Stimulated activated CD8-positive, alpha-beta memory T cell treated with anti-CD3 and anti-CD28 coated beads, Interleukin-4, amount 100 ng/mL, for 1 hour (primary cell): ENCODE measurements at places on chromosomes 6 and 20.

DNA sequence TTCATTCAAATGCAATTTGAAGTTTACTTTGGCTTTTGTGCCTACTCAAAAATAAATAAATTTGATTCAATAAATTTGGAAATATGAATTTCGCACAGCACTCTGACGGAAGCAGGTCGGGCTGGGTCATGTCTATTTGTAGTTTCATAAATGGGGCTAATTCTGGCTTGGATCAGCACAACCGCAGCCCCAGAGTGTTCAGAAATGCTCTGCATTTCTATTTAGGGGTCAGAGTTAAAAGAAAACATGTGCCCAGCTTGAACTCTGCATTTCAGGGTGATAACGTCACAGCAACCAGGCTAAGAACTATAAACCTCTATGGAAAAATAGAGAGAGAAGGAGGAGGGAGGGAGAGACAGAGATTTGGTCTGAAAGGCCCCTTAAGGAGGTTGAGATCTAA lies 480.9 kb upstream of the NOX3 start:
- no peak for DNase-seq

DNA sequence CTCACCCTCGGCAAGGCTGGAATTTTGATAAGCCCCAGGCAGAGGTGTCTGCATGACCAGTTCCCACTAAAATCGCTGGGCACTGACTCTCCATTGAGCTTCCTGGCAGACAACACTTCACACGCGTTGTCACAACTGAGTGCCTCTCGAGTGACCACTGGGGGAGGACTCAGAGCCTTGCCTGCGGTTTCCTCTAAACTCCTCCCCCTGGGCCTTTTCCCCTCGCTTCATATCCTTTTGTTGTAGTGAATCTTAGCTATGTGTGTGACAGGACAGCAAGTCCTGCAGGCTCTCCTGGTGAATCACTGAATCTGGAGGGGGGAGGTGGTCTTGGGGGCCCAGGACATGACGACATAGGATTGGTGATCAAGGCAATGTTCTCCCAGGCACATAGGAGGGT lies 670.8 kb downstream of the PRKN start:
- DNase-seq = no peak

DNA sequence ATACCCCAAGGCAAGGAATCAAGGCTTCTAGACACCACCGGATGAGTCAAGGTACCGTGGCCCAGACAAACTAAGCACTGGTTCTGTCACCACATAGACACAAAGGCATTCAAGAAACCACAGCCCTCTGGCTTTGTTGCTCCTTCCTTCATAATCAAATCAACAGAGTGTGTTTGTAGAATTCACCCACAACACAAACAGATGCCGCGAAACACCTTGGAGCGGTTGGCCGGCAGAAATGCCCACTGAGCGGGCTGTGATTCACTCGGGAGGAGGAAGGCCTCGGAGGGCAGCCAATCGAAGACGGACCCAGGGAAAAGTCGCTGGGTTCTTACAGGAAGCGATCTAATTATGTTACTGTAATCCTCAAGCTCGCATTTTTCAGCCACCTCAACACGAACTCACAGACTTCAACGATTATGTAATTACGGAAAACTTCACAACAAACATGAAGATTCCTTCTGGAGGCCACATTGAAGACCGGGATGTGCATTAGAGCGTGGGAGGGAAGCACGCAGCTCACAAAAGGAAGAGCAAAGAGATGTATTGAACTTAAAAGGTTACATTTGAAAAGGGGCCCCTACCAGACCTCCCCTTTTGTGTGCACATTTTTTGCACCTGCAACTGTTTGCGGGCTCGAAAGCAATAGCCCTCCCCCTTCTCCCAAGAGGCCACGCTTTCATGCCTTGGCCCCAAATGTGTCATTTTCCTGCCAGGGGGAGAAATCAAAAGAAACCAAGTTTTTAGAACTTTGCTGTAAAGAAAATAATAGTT lies 184.7 kb upstream of the PREP start:
- DNase-seq = no peak

DNA sequence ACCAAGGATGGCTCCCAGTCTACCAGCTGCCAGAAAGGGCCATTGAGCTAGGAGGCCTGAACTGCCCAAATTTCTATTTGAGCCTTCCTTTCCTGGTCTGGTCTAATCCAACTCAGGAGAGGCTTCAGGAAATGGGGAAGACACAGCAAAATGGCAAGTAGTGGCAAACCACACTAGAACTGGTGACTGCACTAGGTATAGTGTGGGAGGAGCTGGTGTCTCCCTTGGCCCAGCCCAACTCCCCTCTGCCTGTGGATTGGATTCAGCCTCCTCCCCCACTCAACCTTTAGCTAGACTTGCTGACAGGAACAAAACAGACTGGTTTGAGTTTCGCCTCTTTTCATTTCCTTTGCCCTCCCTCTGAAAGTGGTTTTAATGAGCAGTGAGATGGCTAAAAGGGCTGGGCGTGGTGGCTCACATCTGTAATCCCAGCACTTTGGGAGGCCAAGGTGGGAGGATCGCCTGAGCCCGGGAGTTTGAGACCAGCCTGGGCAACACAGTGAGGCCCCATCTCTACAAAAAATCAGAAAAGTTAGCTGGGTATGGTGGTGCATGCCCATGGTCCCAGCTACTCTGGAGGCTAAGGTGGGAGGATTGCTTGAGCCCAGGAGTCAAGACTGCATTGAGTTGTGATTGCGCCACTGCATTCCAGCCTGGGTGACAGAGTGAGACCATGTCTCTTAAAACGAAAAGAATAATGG lies 17.5 kb downstream of the MRPS18A start:
- no peak for DNase-seq

DNA sequence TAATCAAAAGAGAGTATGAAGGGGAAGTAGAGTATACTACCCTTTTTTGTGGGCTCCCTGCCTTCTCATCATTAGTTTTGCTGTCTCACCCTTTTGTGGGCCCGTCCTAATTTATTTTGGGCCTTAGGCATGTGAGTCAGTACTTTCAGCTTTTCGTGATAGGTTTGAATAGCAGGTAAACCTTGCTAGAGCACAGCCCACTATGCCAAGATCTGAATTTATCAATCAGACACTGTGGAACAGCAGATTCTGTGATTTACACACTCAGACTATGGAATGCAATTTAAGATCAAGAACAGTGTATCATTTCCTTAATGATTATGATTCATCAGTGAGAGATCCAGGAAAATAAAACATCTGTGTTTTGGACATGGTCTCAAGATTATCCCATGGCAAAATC lies 1117.1 kb downstream of the KHDRBS2 start:
- DNase-seq = no peak

DNA sequence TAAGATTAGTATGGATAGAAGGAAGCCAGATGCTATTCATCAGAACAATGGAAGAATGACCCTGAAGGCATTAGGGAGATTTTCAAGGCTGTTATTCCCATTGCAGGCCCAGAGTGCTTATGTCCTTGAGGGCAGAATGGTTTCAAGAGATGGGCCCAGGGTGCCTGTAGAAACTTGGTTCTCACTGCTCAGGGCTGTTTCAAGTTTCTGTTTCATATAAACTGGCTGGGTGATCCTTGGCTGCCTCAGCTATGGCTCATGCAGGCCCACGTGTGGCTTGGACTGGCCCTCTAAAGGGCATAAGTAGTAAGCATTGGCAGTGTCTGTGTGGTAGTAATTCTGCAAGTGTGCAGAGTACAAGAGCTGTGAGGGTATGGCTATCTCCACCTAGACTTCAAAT lies 540.9 kb upstream of the MAN1A1 start:
- no peak for DNase-seq

- no peak for DNase-seq
Observed at GRCh38 chr6:4599924-4600323, 176.3 kb upstream of the CDYL start.

DNA sequence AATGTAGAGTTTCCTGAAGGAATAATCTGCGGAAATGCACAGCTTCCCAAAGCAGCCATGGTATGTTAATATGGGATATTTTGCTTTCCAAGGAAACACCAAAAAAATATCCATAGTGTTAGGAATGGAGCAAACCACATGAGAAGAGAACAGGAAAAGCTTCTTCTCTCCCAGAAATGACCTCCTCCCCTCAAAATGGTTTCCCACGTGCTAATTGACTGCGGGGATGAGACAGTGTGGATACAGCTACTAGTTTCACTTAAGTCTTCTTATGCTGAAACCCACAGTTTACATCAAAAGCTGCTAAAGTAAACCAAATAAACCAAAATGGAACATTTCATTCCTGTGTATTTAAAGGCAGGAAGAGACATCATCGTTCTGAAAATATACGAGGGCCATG lies 69.4 kb downstream of the FYN start:
- no peak for DNase-seq

- no peak for DNase-seq
Observed at GRCh38 chr6:39664173-39664572, 61.0 kb downstream of the KIF6 start.

GRCh38 chr20:58553166-58553696 lies 38.0 kb upstream of the APCDD1L start:
- DNase-seq = no peak

DNA sequence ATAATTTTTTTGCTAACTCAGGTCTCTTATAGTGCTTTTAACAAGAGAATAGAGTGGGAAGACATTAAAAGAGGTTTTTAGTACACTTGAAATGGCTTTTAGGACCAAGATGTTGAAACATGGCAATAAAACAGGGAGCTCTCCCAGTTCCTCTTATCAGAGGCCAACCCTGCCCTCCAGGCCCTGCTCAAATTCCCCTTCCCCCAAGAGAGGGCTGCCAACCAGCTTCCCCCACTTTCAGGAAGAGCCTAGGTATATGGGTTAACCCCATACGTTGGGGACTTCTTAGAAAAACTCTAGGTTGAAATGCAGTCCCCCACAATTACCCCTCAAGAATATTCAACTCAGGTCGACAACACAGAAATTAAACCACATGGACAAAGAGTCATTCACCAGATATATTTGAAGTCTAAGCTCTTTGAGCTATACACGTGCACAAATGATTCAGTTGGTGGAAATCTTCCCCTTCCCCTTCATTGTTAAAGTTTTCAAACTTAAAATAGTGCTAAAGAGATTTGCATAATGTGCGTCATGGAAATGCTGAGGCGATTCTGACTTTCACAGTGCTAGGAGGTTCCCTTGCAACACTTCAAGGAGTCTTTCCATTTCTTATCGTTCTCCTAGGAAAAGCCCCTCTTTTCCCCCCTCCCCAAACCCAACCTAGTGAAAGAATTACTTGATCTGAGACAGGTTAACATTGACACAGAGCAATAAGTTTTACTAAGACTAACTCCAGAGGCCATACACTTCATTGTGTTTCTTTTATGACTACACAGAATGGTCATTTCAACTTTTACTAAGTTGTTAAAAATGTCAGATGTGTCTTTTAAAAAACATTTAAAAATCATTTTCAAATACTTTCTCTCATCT lies 49.8 kb upstream of the ENPP5 start:
- no peak for DNase-seq

GRCh38 chr6:88982720-88983119 lies 19.3 kb upstream of the RNGTT start:
- no peak for DNase-seq

- DNase-seq = no peak
Observed at GRCh38 chr20:8223091-8223870, 91.2 kb downstream of the PLCB1 start.

GRCh38 chr6:132147530-132148011 lies 196.4 kb upstream of the CCN2 start:
- DNase-seq = no peak

DNA sequence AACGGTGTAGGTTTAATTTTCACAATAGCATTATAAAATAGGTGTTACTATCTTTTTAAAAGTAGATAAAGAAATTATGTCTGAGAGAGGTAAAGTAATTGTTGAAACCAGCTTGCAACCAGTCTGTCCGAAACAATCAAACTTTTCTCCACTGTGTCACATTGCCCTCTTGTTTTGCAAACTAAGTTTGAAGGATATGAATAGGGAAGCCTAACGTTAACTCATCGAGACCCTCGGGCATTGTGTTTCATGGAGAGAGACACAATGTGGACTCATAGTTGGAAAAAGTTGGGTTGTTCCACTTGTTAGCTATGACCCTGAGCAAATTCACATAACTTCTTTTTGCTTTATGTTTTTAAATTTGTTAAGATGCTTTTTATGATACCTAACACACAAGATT lies 254.4 kb upstream of the IMPG1 start:
- DNase-seq = no peak

GRCh38 chr20:4602297-4602631 lies 119.4 kb upstream of the PRND start:
- DNase-seq = no peak

DNA sequence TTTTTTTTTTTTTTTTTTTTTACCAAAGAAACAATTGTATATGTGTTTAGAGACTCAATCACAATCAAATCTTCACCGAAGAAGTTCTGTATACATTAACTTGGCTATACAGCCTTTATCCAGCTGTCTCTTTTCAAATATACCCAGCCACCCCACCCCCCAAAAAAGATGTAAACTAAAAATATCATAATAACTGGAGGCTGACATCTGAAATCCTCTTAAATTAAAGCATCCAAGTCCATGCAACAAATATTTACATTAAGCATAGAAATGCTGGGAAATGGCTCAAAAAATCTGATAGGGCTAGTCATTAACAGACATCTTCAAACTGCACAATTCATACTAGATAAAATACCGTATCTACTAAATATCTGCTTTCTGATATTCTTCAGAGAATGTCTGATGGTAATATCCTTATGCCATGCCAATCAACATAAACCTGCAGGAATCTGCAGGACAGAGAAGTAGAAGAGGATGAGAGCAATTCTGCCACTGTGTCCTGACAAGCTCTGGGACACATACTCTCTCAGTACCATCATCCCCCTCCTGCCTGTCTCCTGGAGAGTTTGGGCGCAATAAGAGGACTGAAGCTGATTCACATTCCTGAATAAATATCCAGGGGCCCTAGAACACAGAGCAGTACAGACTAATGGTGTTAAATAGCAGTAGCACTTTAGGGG lies 152.4 kb downstream of the KIF6 start:
- no peak for DNase-seq

- no peak for DNase-seq
Observed at GRCh38 chr20:44400671-44400969, 45.1 kb downstream of the HNF4A start.

DNA sequence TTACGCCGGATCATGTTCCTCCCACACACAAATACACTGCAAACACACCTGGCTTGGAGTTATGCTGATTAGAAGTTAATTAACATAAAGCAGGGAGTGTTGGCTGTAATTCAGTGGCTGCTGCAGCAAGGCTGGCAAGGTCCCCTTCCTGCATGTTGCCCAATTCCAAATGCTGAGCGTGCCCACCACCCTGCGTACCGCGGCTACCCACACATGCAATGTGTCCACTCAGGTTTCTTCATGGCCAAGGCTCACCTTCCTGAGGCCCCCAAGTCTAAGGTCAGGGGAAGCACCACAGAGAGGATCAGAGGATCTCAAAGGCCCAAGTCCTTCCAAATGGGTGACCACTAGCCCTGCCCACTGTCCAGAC lies 11.6 kb upstream of the PRND start:
- DNase-seq = no peak

DNA sequence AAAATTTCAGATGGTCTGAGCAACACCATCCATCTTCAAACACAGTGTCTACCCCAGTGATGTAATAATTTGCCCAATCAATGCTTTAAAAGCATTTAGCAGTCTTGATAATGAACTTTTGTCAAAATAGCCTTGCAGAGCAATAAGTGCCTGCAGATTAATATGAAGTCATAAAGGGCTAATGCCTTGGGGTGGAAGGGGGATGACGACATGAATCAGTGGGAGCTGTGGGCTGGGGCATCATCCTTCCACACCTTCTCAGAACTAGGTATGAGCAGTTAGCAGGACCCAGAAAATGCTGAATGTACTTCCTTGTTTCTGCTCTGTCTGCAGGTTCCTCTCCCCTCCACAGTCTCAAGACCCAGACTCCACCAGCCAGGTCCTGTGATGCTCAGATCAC lies 166.2 kb upstream of the MAFB start:
- no peak for DNase-seq
